Adipocyte (in vitro differentiated cells): ENCODE measurements at places on chromosomes 6 and 20.
A peak's percentile ranks its signal among the peaks of the same experiment; 100 is the strongest.

GRCh38 chr6:34455831-34456230 lies 10.0 kb upstream of the PACSIN1 start:
- DNase-seq = no peak

DNA sequence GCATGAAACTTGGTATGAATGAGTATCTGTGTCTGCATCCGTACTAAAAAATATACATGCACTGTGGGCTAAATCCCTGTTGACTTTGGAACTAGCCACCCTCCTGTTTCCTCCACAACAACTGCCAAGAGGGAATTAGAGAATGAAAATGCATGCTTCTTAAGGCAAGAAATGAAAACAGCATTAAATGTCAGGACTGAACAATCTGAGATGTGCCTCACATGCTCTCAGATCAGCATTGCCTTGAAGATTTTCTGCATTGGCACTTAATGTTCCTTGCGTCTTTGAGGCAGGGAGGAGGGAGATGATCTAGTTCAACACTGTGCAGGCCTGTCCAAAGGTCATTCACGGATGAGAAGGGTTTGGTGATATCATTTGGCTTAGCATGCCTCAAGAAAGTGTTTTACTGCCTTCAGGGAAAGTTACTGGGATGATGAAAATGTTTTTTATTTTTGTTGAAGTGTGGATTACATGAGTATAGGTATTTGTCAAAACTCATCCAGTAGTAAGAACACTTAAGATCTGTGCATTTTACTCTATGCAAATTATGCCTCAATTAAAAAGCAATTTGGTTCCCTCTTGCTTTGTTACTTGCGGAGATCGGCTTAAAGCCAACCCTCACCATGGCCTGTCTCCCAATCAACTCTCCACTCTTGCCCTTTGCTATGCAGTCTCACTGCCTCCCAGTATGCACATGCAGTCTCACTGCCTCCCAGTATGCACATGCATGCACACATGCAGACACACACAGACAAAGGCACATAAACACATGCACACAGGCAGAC lies 47.5 kb upstream of the RIN2 start:
- peak; percentile 83 for DNase-seq

GRCh38 chr20:59211208-59211765 lies 47.7 kb downstream of the ZNF831 start:
- no peak for DNase-seq

- DNase-seq = no peak
Observed at GRCh38 chr6:122735582-122735981, 43.9 kb upstream of the FABP7 start.

DNA sequence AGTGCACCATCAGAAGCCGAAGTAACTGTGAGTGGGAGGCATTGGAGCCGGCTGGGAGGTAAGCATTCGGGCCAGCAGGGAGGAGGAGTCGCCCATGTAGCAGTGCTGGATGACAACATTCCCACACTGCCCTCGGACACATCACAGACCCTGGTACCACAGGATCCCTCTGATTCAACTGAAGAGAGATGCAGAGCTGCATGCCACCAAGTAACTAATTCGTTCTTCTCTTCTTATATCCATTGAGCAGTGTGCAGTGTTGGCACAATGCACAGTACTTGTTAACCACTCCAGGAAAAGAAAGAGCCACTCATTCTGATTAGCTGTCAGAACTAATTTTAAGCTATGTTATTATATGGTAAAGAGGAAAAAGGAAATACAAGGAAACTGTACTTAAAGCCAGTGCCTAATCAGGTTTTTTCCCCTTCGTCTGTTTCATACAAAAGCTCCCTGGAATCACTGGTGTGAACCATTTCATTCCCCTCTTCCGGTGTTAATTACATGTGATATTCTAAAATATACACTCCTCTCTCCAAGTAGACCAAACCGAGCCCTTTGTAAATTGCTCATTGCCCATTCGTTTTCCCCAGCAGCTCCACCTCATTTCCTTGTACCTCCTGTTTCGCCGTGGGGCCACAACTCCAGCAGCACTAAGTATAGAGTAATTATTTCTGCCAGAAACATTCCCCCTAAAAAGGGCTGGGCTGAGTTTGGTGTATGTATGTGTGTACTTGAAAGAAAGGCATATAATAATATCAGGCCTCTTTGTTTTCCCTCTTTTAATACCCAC lies 32.4 kb upstream of the ADTRP start:
- no peak for DNase-seq

GRCh38 chr20:46512943-46513844 lies at the start of gene ZNF334:
Gene ZNF334 (minus strand): TSS chr20:46513559. CDS start chr20:46512102, 1,457 bp downstream.
- DNase-seq = peak; percentile 76
